Kidney (tissue), 22 donors: ENCODE measurements at places on chromosomes 1 and 21. TPM values are rescaled to one million over a fixed set of nuclear protein-coding genes. Genes with fewer than 3 reads are reported as not detected.
A peak's percentile ranks its signal among the peaks of the same experiment; 100 is the strongest.

NEK2 gene
- 0.35 TPM for total RNA-seq

- no peak overlapping the region for H3K4me3 ChIP-seq
- H3K27ac ChIP-seq: no peak overlapping the region
- H3K27me3 ChIP-seq: no peaks in the 10 kb centered on the region
- DNase-seq: no peak
These were observed 12.1 kb upstream of the FAM43B start for GRCh38 chr1:20540281-20540680.

DNA sequence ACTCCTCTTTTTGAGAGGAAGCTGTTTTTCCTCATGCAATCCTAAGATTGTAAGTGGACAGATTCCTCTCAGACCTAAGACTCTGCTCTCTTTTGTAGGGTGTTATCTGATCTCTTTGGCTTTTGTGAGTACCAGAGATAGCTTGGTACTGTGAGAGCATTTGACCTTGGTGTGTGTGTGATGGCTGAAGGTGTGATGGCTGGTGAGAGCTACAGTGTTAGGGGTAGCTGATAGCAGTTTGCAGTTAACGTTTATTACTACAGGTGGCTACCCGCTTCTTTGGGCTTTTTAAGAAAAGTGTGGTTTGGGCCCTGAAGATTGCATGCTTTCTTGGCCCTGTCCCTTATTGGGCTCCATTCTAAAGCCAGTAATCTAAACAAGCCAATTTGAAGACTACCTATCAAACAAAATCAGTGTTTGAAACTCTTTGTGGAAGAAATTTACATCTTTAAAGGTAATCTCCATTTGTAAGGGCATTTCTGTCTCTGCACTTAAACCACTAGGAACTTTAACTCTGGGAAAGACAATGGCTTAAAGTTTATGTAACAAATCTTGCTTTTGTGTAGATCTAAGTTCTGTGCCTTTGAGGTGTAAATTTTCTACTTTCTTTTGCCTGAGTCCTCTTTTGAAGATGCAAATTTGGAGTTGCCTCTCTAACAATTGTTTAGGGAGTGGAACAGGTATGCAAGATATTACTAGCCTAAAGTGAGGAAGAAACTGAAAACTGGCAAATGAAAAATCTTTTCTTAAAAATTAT lies 85.3 kb upstream of the SERBP1 start:
- no peaks in the 10 kb centered on the region for H3K4me1 ChIP-seq
- no peak for DNase-seq
- no peak overlapping the region for H3K4me3 ChIP-seq

FCER1G gene
- total RNA-seq: 43.4 TPM

PADI3 gene
- total RNA-seq: not detected

DNA sequence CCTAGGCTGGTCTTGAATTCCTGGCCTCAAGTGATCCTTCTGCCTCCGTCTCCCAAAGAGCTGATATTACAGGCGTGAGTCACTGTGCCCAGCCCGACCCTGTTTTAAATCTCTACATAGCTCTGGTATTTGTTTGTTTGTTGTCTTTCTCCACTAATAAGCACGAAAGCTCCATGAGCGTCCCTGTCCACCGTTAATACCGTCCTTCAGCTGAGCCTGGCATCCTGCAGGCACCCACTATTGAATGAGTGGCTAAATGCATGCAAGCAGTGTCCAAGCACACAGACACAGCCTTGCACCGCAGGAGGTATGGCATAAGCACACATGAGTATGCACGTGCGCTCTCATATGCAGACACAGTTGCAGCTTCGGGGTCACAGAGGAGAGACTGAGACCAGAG lies 4.5 kb upstream of the COL16A1 start:
- H3K4me1 ChIP-seq: no peaks in the 10 kb centered on the region
- H3K27me3 ChIP-seq: no peaks in the 10 kb centered on the region
- no peak overlapping the region for H3K27ac ChIP-seq
- H3K4me3 ChIP-seq: no peak overlapping the region
- H3K36me3 ChIP-seq: no peaks in the 10 kb centered on the region
- no peak for DNase-seq

SPEN gene
- 70.7 TPM for total RNA-seq

KRTAP21-2 gene
- total RNA-seq: not detected

PRELP gene
- total RNA-seq: 24.5 TPM

DNA sequence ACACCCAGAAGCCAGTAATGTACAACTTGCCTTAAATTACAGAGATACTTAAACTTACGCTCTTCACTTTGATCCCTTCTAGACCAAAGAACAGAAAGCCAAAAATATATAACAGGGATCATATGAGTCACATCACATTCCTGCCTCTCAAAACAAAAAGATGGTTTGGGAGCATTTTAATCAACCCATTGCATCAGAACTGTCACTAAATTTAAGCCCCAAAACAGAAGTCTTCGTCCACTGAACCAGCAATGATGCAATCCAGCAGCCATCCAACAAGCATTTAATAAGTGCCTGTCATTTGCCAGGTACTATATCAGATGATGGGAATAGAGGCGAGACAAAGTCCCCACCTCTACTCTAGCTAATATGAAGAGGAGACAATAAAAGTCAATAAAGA lies 42.7 kb upstream of the GLIS1 start:
- no peak overlapping the region for H3K27ac ChIP-seq
- no peak overlapping the region for H3K4me3 ChIP-seq
- H3K27me3 ChIP-seq: no peaks in the 10 kb centered on the region
- no peaks in the 10 kb centered on the region for H3K4me1 ChIP-seq
- no peaks in the 10 kb centered on the region for H3K36me3 ChIP-seq
- no peak for DNase-seq

GRCh38 chr1:30756545-30757351 lies 826 bp downstream of the LAPTM5 start:
- DNase-seq: peak; percentile 34
- H3K4me1 ChIP-seq: no peaks in the 10 kb centered on the region
- H3K4me3 ChIP-seq: peak overlapping the region; percentile 55
- no peaks in the 10 kb centered on the region for H3K36me3 ChIP-seq

DNA sequence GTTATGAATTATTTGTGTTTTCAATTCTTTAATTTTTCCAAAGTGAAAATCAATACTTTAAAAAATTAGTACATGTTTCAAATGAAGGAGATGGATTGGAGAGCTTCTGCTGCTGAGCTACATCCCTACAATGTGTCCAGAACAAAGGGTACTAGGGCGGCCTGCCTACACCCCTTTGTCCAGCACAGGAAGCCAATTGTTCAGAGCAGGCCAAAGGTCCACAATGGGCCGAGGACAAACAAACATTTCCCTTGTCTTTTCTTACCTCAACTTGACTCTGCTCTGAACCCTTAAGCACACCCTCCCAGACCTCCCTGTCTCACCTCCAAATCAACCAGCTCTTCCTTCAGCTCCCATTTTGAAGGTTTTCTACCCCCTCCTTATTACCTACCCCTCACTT lies 39.4 kb upstream of the CAMK1G start:
- H3K36me3 ChIP-seq: no peaks in the 10 kb centered on the region
- no peak overlapping the region for H3K4me3 ChIP-seq
- no peak for DNase-seq
- no peak overlapping the region for H3K27ac ChIP-seq
- H3K27me3 ChIP-seq: no peaks in the 10 kb centered on the region
- H3K4me1 ChIP-seq: no peaks in the 10 kb centered on the region

DNA sequence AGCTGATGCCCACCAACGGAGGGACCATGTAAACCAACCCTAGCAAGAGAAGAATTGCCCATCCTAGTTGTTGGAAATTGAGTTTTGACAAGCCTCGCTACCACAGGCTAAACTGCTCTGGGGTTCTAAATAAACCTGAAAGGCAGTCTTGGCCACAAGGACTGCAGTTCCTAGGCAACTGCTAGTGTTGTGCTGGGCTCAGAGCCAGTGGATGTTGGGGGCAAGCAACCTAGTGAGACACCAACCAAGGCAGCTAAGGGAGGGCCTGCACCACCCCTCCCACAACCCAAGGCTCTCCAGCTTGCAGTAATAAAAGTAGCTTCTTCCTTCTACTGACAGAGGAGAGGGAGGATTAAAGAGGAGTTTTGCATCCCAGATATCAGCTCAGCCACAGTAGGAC lies 102.4 kb upstream of the PKN2 start:
- no peak overlapping the region for H3K27ac ChIP-seq
- H3K27me3 ChIP-seq: no peaks in the 10 kb centered on the region
- DNase-seq: no peak
- H3K36me3 ChIP-seq: no peaks in the 10 kb centered on the region
- no peak overlapping the region for H3K4me3 ChIP-seq

DNA sequence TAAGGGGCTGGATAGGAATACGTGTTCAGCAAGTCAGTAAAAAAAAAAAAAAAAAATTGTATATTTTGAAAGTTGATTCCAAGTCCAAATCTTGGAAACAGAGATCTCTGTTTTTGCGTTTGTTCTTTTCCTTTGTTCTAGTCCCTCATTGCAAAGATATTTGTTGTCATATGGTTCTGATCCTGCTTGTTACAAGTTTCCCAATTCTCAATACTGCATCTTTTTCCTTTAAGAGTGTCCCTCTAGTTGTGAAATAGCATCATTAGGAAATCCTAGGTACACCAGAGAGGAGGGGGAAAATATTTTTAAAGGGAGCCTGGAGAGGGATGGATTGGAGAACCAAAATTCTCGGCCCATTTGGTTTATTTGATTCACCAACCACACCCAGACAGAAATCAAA lies 152.2 kb upstream of the C1orf105 start:
- DNase-seq: no peak
- H3K27me3 ChIP-seq: no peaks in the 10 kb centered on the region
- H3K4me3 ChIP-seq: no peak overlapping the region
- H3K27ac ChIP-seq: no peak overlapping the region
- H3K4me1 ChIP-seq: no peaks in the 10 kb centered on the region
- H3K36me3 ChIP-seq: no peaks in the 10 kb centered on the region

DNA sequence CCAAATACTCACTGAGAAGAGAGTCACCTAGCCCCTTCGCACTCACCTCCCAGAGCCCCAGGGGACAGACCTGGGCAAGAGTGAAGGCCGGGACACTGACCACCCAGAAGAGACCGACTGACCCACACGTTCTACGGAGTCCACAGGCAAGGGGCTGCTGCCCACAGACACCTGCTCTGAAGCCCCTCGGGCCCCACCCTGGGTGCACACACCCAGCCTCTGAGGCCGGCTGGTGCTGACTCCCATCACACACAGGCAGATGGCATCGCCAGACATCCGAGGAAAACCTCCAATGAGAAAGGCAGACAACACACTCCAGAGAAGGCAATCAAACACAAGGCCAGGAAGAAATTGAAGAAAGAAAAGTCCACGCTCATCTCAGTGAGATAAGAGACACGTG lies 22.1 kb downstream of the WDR4 start:
- H3K27me3 ChIP-seq: no peaks in the 10 kb centered on the region
- no peak overlapping the region for H3K27ac ChIP-seq

DNA sequence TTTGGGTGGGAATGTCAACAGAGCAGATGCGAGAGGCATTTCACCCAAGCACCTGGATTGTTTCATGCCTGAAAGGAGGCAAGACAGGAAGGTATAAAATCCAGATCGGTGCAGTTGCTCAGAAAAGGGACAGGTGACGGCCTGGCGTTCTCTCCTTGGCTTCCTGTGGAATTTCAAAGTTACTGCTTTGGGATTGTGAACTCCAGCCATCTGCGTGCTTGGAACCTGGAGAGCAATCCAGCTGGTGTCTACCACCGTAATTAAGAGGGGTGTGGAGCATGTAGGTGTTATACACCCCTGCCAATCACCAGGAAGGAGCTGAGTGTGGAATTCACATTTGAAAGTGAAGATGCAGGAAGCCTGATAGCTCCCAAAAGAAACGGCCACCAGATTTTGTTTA lies 286.1 kb downstream of the KIF26B start:
- H3K27me3 ChIP-seq: no peaks in the 10 kb centered on the region
- no peaks in the 10 kb centered on the region for H3K36me3 ChIP-seq
- no peak overlapping the region for H3K4me3 ChIP-seq
- no peak for DNase-seq
- peaks cover 3% of the 10 kb centered on the region for H3K4me1 ChIP-seq
- no peak overlapping the region for H3K27ac ChIP-seq

- H3K4me1 ChIP-seq: peaks cover 8% of the 10 kb centered on the region
- DNase-seq: no peak
- no peaks in the 10 kb centered on the region for H3K36me3 ChIP-seq
These were observed 184.5 kb downstream of the KAZN start for GRCh38 chr1:14782741-14783591.

- peaks cover 4% of the 10 kb centered on the region for H3K36me3 ChIP-seq
- DNase-seq: peak; percentile 57
- H3K27ac ChIP-seq: peak overlapping the region; percentile 88
- peaks cover 19% of the 10 kb centered on the region for H3K4me1 ChIP-seq
These were observed 26.7 kb downstream of the SLC2A1 start for GRCh38 chr1:42931911-42932422.

NES gene
- 50.7 TPM for total RNA-seq

GRCh38 chr1:234310460-234310817 lies 62.8 kb upstream of the COA6 start:
- DNase-seq: no peak
- no peak overlapping the region for H3K4me3 ChIP-seq
- H3K4me1 ChIP-seq: no peaks in the 10 kb centered on the region
- H3K36me3 ChIP-seq: no peaks in the 10 kb centered on the region
- H3K27me3 ChIP-seq: no peaks in the 10 kb centered on the region

KRTAP11-1 gene
- not detected for total RNA-seq

ILDR2 gene
- 5.9 TPM for total RNA-seq

TCP10L gene
- 2.2 TPM for total RNA-seq

DNA sequence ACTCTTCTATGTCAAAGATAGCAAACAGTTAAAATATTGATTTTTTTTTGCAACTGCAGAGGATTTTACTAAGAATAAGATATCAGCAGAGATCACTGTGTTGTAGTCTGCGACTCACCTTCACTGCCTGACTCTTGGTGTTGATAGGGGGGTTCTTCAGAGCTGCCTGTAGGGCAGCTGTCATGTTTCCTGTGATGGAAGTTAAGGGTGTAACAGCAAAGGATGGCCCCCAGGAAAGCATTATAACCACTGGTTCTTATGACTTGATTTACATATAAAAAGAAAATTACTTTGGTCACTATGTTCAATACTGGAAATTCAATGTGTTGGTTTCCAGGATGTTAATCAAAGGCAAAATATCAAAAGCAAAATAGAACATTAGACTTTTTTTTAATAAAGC lies 2.6 kb downstream of the ARPC5 start:
- peaks cover 18% of the 10 kb centered on the region for H3K4me1 ChIP-seq
- H3K27me3 ChIP-seq: no peaks in the 10 kb centered on the region
- DNase-seq: no peak

DNA sequence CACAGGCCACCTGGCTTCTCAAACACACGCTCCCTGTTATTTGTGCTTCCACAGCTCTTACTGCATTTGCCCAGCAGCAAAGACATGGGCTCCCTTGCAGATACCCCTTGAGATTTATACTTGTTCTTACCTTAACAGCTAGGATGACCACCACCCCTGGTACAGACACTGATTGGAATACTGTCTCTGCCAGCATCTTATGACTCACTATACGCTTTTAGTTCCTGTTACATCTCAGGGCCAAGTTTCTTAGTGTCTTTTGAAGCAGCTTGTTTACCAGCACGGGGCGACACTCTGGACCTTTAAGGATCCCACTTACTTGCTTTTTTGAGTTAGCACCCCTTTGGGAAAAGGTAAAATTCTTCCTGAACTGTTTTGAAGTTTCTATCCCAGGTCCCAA lies 874.8 kb downstream of the KCNT2 start:
- no peaks in the 10 kb centered on the region for H3K36me3 ChIP-seq
- H3K4me1 ChIP-seq: no peaks in the 10 kb centered on the region
- no peak overlapping the region for H3K27ac ChIP-seq
- H3K4me3 ChIP-seq: no peak overlapping the region
